ENCODE measurements at places on chromosomes 1 and 21. TPM values are rescaled to one million over a fixed set of nuclear protein-coding genes. Genes with fewer than 3 reads are reported as not detected.

DNA sequence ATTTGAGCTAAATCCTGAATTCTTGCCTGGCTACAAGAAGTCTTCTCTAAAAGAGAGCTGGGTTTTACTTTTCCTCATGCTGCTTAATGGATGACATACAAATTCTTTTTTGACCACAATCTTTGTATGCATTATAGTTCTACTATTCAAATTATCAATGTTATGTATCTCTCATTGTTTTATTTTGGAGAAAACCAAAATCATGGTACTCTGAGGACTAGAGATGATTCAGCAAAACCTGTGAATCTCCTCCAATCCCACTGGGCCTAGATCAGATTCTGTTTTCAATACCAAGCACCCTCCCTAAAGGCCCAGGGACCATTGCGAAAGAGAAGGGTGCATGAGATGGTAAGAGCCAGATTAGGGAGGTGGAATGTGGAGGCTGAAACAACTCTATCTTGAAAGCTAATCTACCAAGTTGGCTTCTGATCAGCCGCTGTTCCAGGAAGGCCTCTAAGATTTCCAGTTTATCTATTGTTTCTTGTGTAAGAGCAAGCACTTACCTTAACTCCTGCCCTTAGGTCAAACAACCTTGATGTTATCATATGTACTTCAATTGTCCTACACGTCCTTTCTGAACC is 547.2 kb downstream of the PLPP3 start:
- no peak for DNase-seq

- DNase-seq: peak; percentile 13
Observed at GRCh38 chr1:209800984-209801834, 4.7 kb downstream of the IRF6 start.

- DNase-seq: no peak
Observed at GRCh38 chr1:68233202-68233601, 879 bp upstream of the WLS start.

- no peak for DNase-seq
Observed at GRCh38 chr1:186421446-186421845, 39.5 kb downstream of the PDC start.

WNT2B gene
- total RNA-seq: 0.03 TPM

CR1L gene
- not detected for total RNA-seq

CBS gene
- 3.4 TPM for total RNA-seq

Data from gastrocnemius medialis (tissue), 4 donors.